ENCODE measurements at places on chromosomes 2 and 18. TPM values are rescaled to one million over a fixed set of nuclear protein-coding genes. Genes with fewer than 3 reads are reported as not detected.
A peak's percentile ranks its signal among the peaks of the same experiment; 100 is the strongest.

RAB6C gene
- total RNA-seq = 0.18 TPM

GRCh38 chr2:171158036-171158789 lies 2.5 kb downstream of the TLK1 start:
- H3K4me1 ChIP-seq = peaks cover 21% of the 10 kb centered on the region
- H3K4me3 ChIP-seq = peak overlapping the region; percentile 94
- DNase-seq = no peak
- no peaks in the 10 kb centered on the region for H3K27me3 ChIP-seq
- H3K27ac ChIP-seq = no peak overlapping the region
- H3K36me3 ChIP-seq = no peaks in the 10 kb centered on the region

DNA sequence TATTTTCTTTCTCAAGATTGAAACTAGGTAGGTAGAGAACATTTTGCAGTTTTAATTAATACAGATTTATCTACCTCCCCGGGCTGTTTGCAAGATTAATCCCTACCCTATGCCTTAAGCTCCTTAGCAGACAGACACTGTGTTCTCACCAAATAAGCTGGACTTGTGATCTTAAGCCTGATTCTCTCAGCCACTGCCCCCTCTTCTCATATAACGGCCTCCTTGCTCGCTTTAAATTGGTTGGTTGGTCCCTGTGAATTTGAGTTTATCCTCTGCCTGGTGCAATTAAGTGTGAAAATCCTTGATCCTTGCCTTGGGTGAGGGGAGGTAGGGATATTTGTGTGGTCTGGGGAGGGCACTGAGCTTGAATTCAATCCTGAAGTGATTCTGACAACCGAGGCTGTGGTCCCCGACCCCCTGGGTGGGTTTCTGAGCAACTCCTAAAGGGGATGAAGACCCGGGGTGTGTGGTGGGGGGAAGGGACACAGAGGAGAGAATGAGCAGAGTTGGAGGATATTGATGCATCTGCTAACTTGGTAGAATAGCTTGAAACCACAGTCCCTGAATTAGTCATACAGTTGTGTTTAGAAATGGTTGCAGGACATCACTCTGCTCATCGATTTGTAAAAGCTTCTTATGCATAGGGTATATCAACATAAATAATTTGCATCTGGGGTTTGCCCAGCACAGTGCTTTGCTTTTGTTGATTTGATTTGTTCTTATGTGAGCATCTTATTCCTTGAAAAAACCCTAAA lies 36.9 kb upstream of the NCKAP5 start:
- no peaks in the 10 kb centered on the region for H3K36me3 ChIP-seq
- peaks cover 8% of the 10 kb centered on the region for H3K4me1 ChIP-seq
- H3K27ac ChIP-seq = no peak overlapping the region
- DNase-seq = no peak
- H3K4me3 ChIP-seq = no peak overlapping the region
- H3K27me3 ChIP-seq = no peaks in the 10 kb centered on the region

DNA sequence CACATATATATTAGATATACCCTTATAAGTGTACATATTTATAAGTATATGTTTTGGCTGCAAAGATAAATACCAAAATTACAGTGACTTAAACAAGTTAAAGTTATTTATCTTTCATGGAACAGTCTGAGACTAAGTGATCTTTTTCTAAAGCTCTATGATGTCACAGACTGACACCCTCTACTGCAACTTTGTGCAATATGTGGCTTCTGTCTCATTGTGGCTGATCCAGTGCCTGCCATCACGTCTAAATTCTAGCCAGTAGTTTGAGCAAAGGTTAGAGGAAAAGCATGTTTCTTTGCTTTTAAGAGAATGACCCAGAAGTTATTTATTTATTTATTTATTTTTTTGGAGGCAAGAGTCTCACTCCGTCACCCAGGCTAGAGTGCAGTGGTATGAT lies 13.8 kb upstream of the GATA6 start:
- peaks cover 12% of the 10 kb centered on the region for H3K27me3 ChIP-seq
- H3K4me1 ChIP-seq = no peaks in the 10 kb centered on the region
- no peak overlapping the region for H3K27ac ChIP-seq
- H3K4me3 ChIP-seq = no peak overlapping the region
- DNase-seq = no peak
- no peaks in the 10 kb centered on the region for H3K36me3 ChIP-seq

GRCh38 chr2:75565472-75566462 lies 5.0 kb upstream of the EVA1A start:
- DNase-seq = no peak
- H3K4me1 ChIP-seq = peaks cover 9% of the 10 kb centered on the region
- H3K27me3 ChIP-seq = peaks cover 4% of the 10 kb centered on the region
- no peak overlapping the region for H3K27ac ChIP-seq

- H3K4me1 ChIP-seq = peaks cover 4% of the 10 kb centered on the region
- no peak overlapping the region for H3K27ac ChIP-seq
- no peaks in the 10 kb centered on the region for H3K36me3 ChIP-seq
- no peak for DNase-seq
- no peaks in the 10 kb centered on the region for H3K27me3 ChIP-seq
These were observed 54.7 kb upstream of the MGAT5 start for GRCh38 chr2:134199123-134199522.

- DNase-seq = peak; percentile 84
- H3K4me3 ChIP-seq = no peak overlapping the region
- no peak overlapping the region for H3K27ac ChIP-seq
- no peaks in the 10 kb centered on the region for H3K4me1 ChIP-seq
These were observed 108.7 kb downstream of the DPP10 start for GRCh38 chr2:114550895-114551793.

GRCh38 chr18:58004317-58004716 lies 39.7 kb upstream of the NEDD4L start:
- H3K27ac ChIP-seq = no peak overlapping the region
- H3K27me3 ChIP-seq = no peaks in the 10 kb centered on the region
- no peak for DNase-seq
- no peaks in the 10 kb centered on the region for H3K4me1 ChIP-seq
- no peak overlapping the region for H3K4me3 ChIP-seq

- H3K4me1 ChIP-seq = peaks cover 8% of the 10 kb centered on the region
- no peak for DNase-seq
- H3K4me3 ChIP-seq = no peak overlapping the region
- H3K27me3 ChIP-seq = no peaks in the 10 kb centered on the region
These were observed 14.6 kb downstream of the AP1S3 start for GRCh38 chr2:223822818-223823217.

DNA sequence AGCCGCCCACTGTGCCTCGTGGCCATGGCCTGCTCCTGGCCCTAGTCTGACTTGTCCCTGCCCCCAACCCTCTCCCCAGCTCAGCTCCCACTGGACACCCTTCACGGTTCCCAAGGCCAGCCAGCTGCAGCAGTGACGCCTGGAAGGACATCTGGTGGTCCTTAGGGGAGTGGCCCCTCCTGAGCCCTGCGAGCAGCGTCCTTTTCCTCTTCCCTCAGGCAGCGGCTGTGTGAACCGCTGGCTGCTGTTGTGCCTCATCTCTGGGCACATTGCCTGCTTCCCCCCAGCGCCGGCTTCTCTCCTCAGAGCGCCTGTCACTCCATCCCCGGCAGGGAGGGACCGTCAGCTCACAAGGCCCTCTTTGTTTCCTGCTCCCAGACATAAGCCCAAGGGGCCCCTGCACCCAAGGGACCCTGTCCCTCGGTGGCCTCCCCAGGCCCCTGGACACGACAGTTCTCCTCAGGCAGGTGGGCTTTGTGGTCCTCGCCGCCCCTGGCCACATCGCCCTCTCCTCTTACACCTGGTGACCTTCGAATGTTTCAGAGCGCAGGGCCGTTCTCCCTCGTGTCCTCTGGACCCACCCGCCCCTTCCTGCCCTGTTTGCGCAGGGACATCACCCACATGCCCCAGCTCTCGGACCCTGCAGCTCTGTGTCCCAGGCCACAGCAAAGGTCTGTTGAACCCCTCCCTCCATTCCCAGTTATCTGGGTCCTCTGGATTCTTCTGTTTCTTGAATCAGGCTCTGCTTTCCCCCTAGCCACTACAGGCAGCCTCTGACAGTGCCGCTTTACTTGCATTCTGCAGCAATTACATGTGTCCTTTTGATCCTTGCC lies 35.8 kb downstream of the ANO7 start:
- H3K27me3 ChIP-seq = no peaks in the 10 kb centered on the region
- H3K36me3 ChIP-seq = peaks cover 43% of the 10 kb centered on the region
- peak overlapping the region; percentile 17 for H3K27ac ChIP-seq
- peaks cover 11% of the 10 kb centered on the region for H3K4me1 ChIP-seq

GRCh38 chr2:239149501-239149900 lies 251.3 kb downstream of the HDAC4 start:
- no peak overlapping the region for H3K27ac ChIP-seq
- DNase-seq = no peak
- no peaks in the 10 kb centered on the region for H3K4me1 ChIP-seq
- peaks cover 22% of the 10 kb centered on the region for H3K36me3 ChIP-seq

HES6 gene
- total RNA-seq = 6.7 TPM

GRCh38 chr2:137769406-137769805 lies 194.9 kb upstream of the HNMT start:
- no peak for DNase-seq
- no peaks in the 10 kb centered on the region for H3K36me3 ChIP-seq
- no peak overlapping the region for H3K27ac ChIP-seq
- no peaks in the 10 kb centered on the region for H3K27me3 ChIP-seq

- H3K27me3 ChIP-seq = no peaks in the 10 kb centered on the region
- no peak for DNase-seq
- no peaks in the 10 kb centered on the region for H3K36me3 ChIP-seq
- H3K4me1 ChIP-seq = peaks cover 26% of the 10 kb centered on the region
- no peak overlapping the region for H3K27ac ChIP-seq
- peak overlapping the region; percentile 76 for H3K4me3 ChIP-seq
These were observed 665 bp upstream of the CACNB4 start for GRCh38 chr2:152099367-152100050.

DNA sequence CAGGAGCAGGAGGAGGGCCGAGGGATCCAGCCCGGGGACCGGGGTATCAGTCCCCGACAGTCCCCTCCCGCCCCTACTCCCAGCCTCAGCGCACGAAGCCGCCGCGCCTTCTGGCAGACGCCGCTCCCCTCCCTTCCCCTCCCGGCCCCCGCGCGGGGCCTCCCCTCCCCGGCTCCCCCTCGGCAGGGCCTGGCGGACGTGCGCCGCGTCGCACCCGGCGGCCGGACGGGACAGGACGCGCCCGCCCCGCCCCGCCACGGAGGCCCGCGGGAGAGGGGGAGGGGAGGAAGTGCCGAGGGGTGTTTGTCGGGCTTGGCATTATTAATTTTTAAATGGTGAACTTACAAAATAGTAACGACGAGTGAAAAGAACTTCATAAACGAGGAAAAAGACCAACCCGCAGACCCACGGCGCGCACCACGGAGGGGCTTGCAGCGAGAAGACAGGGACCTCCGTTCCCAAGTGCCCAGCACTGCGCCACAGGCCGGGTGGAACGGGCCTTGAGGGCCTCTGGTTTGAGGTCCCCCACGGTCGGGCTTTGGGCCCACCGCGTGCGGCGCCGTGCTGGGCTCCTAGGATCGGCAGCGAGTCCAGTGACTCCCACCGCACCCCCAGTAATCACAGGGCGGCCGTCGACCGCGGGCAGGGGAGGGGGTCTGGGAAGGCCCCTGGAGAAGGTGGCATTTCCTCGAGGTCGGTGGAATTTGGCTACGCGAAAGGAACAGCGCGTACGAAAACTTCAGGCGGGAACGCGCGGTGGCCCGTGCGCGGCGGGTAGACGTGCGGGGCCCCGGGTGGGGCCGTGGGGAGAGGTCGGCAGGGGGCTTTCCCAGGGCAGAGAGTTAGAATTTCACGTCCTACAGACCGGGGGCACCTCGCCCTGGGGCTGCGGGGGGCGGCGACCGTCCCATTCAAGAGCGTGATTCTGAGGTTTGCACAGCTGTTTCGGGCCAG lies 954 bp upstream of the CTDSP1 start:
- peak overlapping the region; percentile 97 for H3K4me3 ChIP-seq
- DNase-seq = peak; percentile 96
- peak overlapping the region; percentile 100 for H3K27ac ChIP-seq
- no peaks in the 10 kb centered on the region for H3K27me3 ChIP-seq

XIRP2 gene
- 0.18 TPM for total RNA-seq

KLHL14 gene
- 0.55 TPM for total RNA-seq

SERPINB5 gene
- total RNA-seq = 3.9 TPM

Data from stomach (tissue), 19 donors.